AG04450 (cell line): ENCODE measurements at places on chromosomes 13 and 19.

- no peak for DNase-seq
Observed at GRCh38 chr13:101394605-101395004, 21.7 kb downstream of the NALCN start.

- no peak for DNase-seq
Observed at GRCh38 chr13:108437496-108437895, 168.0 kb downstream of the TNFSF13B start.

DNA sequence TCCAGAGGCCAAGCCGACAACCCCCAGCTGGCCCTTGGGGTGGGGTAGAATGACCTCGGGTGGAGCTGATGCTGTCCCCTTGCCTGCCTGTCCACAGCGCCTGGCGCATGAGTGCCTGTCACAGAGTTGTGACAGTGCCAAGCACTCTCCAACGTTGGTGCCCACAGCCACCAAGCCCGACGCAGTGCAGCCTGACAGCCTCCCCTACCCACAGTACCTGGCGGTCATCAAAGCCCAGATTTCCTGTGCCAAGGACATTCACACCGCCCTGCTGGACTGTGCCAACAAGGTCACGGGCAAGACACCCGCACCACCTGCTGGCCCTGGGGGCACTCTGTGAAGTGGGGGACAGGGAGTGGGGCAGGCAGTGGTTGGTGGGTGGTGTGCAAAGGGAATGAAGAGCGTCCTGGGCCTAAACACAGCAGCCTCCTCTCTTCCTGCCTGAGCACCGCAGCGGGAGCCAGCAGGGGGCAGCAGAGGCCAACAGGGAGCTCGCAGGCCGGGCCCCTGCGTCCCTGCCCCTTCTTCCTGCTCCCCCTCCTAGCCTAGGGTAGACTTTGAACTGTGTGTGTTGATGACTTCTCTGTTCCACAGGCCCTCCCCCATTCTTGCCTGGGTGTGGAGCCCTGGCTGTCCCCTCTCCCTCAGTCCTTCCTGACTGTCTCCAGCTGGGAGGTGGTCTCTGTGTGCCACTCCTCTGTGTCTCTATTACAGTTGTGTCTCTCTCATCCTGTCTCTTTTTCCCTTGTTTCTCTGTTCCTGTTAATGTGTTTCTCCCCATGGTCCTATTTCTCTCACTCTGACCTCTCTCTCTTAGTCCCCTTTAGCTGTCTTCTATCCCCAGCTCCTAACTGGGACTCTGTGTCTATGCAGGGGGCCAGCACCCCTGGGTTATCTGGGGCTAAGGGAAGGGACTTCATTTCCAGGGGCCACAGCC lies 6.5 kb downstream of the MED29 start:
- no peak for DNase-seq

- DNase-seq: no peak
Observed at GRCh38 chr13:111927181-111927540, 139.8 kb upstream of the SOX1 start.

GRCh38 chr19:10962863-10963262 lies 2.0 kb downstream of the SMARCA4 start:
- no peak for DNase-seq

- no peak for DNase-seq
Observed at GRCh38 chr13:27250833-27251165, 559 bp upstream of the RPL21 start.

GRCh38 chr13:59680429-59681024 lies 483.2 kb downstream of the DIAPH3 start:
- DNase-seq: no peak

GRCh38 chr13:44576351-44577235 lies 463 bp upstream of the TSC22D1 start:
- DNase-seq: no peak

GRCh38 chr13:47672245-47673008 lies 328.6 kb downstream of the SUCLA2 start:
- DNase-seq: no peak

DNA sequence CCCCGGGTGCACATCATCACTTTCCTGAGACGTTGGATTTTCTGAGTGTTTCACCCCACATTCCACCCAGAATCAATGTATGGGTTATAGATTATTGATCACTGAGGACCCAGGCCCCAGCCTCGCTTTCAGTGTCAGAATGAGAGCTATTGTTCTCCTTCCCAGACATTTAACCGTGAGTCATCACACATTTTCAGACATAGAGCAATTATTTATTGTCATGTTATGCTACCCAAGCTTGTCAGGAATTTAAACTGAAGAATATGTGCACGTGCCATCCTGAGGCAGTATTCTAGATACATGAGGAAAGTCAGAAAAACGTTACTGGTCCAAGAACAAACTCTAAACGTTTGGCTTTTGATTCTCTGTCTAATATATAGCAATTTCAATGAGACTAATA lies 276.6 kb upstream of the ZNF507 start:
- no peak for DNase-seq

DNA sequence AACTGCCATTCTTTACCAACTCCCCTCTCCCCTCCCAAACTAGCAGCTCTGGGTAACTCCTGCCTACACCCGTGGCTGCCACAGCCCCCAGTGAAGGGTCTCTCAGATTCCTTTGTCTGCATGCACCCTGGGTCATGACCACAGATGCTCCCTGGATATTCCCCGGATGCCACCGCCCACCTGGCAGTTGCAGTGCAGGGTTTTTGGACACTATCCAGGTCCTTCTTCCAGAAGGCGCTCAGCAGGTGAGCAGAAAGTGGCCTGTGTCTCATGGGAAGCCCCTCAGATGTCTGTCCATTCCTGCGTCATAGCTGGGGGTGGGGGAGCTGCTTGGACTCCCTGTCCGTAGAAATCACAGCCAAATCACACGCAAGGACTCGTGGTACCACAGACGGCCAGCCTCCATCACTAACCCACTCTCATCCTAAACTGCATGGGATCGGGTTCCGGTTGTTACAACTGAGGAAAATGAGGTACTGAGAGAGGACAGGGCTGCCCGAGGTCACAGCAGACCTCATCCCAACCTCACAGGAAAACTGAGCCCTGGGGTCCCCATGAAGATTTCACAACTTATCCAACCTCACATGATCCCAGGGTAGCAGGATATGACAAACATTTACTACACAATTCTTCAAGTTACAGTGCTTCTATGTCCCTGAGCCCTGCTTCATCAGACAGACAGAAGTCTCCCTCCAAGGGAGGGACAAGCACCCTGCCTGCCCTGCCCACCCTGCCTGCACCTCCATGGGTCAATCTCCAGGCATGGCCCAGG lies 38.6 kb downstream of the ELL start:
- no peak for DNase-seq

GRCh38 chr13:94079876-94080275 lies 399.6 kb downstream of the DCT start:
- DNase-seq: no peak

- DNase-seq: no peak
Observed at GRCh38 chr19:17616961-17617806, 61.7 kb downstream of the COLGALT1 start.

- DNase-seq: no peak
Observed at GRCh38 chr19:6803036-6803404, 30.5 kb downstream of the VAV1 start.

GRCh38 chr19:40689339-40690049 lies 957 bp downstream of the NUMBL start:
- DNase-seq: no peak

GRCh38 chr19:54186351-54186750 lies 3.0 kb downstream of the MBOAT7 start:
- no peak for DNase-seq

DNA sequence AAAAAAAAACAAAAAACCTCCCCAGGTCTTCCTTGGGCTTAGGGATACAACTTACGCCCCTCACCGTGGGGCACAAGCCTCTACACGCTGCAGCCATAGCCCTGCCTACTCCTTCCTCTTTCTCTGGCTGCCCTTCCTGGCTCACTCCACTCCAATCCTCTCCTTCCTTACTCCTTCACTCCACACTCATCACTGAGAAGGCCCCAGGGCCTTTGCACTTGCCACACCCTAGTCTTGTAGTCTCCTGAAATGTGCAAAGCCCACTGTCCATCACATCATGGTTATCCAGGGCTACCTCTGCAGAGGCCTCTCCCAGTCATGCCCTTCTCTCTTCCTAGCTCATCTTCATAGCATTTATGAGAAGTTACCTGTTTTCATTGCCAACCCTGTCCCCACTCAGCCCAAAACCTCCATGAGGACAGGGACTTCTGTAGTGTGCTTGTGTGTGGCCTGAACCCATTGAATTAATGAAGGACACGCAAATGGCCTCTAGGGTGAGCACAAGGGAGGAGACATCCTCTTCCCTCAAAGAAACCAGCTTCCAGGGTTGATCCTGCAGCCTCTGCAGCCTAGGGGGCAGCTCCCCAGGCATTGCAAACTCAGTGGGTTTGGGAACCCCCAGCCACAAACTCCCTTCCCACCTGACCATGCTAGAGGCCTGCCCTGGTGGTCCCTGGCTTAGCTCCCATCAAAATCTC lies 7.9 kb upstream of the HSH2D start:
- DNase-seq: no peak

- no peak for DNase-seq
Observed at GRCh38 chr13:40495621-40496001, 170.8 kb downstream of the FOXO1 start.

DNA sequence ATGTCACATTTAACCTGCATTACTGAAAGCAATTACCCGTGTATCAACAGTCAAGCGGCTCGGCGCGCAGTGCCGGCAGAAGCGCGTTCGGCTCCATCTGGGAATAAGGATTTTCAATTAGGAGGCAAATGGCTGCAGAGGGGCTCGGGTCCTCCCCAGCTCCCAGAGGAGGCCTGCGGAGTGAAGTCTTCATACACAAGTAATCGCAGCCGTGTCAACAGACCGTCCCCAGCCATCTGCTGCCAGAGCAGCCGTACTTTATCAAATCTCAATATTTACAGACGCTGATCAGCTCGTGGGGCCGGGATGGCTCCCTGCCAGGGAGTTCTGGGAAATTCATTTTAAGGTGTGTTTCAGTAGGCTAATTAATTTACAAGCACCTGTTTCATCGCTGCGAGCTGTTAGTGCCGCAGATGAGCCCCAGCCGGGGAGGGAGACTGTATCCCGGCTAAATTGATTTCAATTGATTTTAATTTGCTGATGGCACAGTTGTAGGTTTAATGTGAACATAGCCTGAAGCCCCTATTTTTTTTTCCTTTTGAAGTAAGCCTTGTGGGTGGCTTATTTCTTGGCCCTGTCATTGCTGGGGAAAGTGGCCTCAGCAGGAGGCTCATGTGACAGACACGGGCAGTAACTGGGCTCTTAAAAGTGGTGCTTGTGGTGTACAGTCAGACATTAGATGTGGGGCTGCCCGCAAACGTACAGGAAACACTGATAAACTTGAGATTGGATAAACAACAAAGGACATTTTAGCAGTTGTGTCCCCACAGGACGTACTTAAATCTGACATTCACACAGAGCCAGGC lies 252.7 kb downstream of the TEX29 start:
- no peak for DNase-seq

- DNase-seq: no peak
Observed at GRCh38 chr19:47766359-47766620, 12.2 kb upstream of the SELENOW start.

DNA sequence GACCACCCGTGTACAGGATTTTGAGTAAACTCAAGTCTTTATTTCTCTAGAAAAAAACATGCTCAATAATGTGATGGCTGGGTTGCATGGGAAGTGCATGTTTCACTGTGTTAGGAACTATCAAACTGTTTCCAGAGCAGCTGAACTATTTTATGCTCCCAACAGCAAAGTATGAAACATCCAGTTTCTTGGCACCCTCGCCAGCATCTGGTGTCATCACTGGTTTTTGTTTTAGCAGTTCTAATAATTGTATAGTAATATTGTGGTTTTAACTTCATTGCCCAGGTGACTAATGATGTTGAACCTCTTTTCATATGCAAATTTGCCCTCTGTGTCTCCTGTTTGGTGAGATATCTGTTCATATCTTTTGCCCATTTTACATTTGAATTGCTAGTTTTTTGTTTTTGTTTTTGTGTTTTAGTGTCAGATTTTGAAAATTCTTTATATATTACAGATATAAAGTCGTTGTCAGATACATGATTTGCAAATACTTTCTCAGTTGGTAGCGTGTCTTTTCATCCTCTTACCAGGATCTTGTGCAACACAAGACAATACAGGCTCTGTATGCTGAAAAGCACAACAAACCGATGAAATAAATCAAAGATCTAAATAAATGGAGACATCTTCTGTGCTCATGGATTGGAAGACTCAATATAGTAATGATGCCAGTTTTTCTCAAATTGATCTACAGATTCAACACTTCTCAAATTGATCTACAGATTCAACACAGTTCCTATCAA lies 87.8 kb downstream of the IPO5 start:
- DNase-seq: no peak

GRCh38 chr19:3698974-3699740 lies 1.1 kb downstream of the PIP5K1C start:
- no peak for DNase-seq

DNA sequence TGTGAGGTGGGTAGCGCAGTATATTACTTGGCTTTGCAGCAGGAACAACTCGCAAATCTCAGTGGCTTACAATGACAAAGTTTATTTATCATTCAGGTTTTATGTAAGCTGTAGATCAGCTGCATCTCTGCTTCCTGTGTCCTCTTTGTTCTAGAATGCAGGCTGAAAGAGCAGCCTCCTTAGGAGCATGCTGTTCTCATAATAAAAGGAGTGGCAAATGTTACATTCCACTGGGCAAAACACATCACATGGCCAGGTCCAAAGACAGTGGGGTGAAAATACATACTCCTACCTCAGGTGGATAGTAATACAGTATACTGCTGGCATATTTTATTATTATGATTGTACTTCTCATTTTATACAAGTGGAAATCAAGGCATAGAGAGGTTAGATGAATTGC lies 1.2 kb upstream of the CSNK1A1L start:
- DNase-seq: no peak

GRCh38 chr19:12975221-12975741 lies 5.9 kb downstream of the DAND5 start:
- DNase-seq: no peak

- DNase-seq: no peak
Observed at GRCh38 chr19:48975947-48976847, 11.1 kb downstream of the FTL start.

GRCh38 chr13:42378383-42378780 lies 106.4 kb downstream of the AKAP11 start:
- DNase-seq: no peak
